Heart left ventricle (tissue), 16 donors: ENCODE measurements at places on chromosomes 7 and 10.

- DNase-seq = no peak
Measured at GRCh38 chr7:98472521-98472954, 71.6 kb upstream of the BAIAP2L1 start.

- DNase-seq = no peak
Measured at GRCh38 chr7:9680713-9681112, 1247.3 kb downstream of the NXPH1 start.

GRCh38 chr10:11147722-11148121, 130.1 kb downstream of the CELF2 start:
- DNase-seq = no peak

DNA sequence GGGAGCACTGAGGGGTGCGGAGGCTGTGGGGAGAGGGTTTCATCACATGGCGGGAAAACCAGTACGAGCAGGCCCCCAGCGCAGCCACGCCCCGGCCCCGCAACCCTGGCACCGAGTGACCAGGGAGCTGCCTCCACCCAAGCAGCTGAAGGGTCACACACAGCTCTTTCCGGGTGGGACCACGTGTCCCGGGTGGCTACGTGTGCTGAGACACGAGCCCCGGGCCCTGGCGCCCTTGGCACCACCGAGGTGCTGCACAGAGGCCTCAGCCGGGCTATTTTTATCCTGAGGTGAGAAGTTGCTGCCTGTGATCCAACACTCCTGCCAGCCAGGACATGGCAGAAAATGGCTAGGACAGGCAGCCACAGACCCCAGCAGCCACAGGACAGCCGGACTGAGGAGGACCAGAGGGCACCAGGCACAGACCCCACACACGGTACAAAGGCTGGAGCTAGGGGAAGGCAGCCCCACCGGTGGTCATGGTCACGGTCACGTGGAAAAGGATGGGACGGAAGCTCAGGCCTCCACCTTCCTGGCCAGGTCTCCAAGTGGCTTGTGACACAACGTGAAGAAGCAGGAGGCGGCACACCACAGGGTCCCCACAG, 223.7 kb downstream of the MAD1L1 start:
- peak; percentile 69 for DNase-seq

DNA sequence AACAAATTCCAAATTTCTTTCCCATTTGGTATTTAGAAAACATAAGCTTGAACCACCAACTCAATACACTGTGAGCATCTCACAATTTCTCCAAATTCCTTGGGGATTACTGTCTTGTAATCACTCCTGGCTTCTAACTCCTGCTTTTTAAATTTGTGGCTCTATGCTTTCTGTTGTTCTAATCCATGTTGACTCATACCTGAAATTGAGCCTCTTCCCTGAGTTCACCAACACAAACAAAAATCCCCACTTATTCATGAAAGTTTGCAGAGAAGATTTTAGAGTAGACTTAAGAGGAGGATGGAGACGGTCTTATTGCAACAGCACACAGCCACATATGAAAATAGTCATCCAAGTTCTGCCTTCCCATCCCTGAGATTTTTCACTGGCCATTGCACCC, 252.5 kb downstream of the PTEN start:
- DNase-seq = no peak
